ENCODE measurements at places on chromosomes 13 and 19. TPM values are rescaled to one million over a fixed set of nuclear protein-coding genes. Genes with fewer than 3 reads are reported as not detected.

DNA sequence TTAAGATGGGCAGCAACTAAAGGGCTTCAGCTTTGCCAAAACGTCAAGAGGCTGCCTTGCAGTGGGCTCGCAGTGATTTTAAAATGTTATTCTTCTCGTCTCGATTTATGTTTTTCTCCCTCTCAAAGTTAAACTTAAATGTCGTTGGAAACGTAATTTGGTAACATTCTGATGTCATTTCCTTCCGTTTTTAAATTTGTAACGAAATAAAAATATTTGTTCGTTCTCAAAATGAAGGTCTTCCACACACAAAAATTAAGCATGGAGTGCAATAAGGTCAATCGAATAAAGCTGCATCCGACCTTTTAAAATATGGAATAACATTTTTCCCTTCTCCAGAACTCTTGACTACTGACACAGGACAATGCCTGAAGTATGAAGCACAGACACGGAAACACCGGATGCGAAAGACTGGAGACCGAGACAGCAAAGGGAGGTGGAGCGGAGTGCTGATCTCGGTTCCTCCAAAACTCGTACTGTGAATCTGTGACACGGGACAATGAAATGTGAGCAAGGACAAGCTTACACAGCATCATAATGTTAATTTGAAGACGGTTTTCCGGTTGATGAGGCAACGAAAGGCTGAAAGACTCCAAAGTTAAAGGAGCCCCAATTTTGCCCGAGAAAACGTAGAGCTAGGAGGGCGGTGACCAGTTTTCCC, 850 bp downstream of the MTMR6 start:
- peak; percentile 56 for DNase-seq

GRCh38 chr19:49930483-49931011, 1.2 kb upstream of the NUP62 start:
- DNase-seq: peak; percentile 34

DNA sequence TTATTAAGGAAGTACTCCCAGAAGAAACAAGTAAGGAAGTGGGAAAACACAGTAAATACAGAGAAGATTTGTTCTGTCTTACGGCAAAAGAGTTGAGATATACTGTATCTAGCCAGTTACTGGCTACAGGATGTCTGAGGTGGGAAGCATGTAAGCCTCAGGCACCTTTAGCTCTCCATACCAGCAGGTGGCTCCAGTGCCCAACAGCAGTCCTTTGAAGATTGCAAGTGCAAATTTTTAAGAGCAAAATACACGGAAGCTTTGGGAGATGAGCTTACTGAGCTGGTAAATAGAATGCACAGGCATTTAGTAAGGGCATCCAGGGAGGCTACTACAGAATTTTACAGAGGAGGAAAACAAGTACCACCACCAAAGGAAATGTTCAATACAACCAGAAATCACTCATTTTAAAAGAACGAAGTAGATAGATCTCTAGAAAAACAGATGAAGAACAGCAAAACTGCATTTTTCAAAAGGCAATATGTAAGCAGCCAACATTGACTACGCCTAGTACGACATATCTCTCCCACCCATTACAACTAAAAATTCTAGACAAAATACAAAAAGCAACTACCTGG, 57.9 kb upstream of the VSTM2B start:
- DNase-seq: peak; percentile 54

DNA sequence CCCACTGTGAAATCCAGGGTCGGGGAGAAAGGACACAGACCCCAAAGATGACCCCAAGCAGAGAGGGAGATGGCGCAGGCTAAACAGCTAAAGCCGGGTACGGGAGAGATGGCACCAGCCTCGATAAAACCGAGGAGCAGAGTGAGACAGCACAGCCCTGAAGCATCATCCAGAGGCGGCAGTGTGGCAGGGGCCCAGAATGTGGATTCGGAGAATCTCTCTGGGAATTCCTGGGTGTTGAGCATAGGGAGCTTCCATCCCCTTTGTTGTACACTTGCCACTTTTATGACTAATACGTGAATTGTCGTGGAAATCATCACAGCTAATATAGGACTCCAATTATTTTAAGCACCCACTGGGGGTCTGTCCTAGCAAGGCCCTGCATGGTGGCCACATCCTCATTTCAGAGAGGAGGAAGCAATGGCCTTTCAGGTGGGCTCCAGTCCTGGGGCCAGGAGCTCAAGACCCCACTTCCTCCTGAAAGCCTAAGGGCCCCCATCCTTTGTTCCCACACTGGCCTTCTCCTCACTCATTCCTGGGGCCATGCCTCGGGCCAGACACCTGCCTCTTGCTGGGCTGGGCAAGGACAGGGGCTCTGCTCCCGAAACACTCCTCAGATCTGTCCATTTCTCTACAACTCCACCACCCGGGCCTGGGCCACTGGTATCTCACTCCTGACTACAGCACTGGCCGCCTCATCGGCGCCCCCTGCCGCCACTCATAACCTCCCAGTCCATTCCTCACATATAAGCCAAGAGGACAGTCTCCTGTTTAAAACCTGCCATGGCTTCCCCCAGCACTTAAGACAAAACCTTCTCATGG, 29.3 kb upstream of the ATP1A3 start:
- peak; percentile 23 for DNase-seq

- DNase-seq: no peak
Measured at GRCh38 chr19:48935864-48936263, 2.4 kb downstream of the DHDH start.

GRCh38 chr19:15378534-15379082, 979 bp downstream of the AKAP8 start:
- peak; percentile 43 for DNase-seq

DNA sequence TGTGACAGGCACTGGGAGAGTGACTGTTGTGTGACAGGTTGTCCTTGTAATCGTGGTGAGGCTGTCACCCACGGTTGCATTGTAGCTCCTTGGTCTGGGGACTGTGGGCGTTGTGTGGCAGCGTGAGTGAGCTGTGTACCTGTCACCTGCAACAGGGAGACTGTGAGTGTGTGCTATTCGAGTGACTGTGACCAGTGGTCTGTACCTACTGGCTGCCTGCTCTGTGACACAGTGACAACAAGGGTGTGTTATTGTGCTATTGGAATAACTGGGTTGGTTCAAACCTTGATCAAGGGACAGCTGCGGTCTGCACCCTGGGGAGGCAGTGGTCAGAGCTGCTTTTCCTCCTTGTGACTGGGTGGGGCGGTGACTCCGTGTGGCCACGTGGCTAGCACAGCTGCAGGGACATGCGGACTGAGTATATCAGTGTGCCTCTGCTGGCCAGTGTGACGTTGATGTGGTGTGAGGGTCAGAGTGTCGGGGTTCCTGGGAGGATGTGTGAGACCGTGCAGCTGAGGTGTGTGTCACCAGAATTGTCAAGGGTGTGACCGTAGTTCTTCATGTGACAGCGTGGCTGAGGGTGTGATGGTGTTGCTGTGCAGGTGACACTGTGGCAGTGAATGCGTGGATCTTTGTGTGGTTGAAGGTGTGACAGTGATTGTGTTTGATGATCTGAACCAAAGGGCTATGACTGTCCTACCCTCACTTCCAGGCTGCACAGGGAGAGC, 10.1 kb upstream of the NFIX start:
- DNase-seq: no peak

DNA sequence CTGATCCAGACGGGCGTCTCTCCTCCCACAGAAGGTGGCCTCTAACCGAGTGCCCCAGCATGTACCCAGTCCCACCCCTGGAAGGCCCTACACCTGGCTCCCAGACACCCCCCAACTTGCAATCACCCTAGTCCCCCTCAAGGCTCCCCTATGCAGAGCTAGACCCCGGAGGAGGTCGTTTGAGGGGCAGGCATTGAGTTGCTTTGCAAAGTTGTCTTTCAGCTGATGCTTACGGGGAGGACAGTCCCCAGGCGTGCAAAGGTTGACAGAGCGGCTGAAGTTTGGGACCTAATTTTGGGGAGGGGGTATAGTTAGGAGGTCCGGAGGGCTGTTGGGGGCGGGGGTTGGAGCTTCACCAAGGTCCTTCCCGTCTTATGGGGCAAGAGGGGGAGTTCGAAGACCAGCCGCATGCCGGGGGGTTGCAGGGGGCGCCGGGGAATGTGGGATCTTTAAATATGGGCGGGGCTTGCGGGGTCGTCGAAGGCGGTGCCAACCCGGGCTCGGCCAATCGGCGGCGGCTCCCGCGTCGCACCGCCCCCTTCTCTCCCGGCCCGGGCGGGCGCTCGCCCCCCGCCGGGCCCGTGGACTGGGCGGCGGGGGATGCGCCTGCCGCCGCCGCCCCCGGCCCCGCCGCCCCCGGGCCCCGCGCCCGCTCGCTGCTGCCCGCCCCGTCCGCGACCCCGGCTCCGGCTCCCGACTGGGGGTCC, at the start of gene KCNN1:
TSS of gene KCNN1 (plus strand) at position 558 of the 707 bp plus-strand sequence. CDS start 6,782 bp downstream, outside the sequence.
- no peak for DNase-seq

GRCh38 chr19:19602136-19602712, 16.3 kb downstream of the PBX4 start:
- no peak for DNase-seq

DNA sequence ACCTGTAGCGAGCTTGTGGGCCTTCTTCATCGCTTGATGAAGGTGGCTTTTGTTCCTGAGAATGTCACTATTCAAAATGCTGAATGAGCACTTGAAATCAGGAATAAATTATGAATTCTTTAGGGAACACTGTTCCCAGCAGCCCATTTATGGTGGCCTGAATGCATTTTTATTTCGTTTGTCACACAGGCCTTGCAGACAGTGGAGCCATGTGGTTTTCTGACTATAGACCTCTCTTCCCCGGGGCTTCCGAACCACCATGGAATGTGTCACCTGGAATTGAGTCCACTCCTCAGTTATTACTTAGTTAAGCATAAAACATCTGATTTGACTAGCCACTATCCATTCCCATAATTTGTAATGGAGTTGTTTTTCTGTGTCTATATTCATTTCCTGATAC, 396.9 kb downstream of the IRS2 start:
- DNase-seq: no peak

- no peak for DNase-seq
Measured at GRCh38 chr19:52275988-52276387, 6.6 kb downstream of the ZNF766 start.

DNA sequence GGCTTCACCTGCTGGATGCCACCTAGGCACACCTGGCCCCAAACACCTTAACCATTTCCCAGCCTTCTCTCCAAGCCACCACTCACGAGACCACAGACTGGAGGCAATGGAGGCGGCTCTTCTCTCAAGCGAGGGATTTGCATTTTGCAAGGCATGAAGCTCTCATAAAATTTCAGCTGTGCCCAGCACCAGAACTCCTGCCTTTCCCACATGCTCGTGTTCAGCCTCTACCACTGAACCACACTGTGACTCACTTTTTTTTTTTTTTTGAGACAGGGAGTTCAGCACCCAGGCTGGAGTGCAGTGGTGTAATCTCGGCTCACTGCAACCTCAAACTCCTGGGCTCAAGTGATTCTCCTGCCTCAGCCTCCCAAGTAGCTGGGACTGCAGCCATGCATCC, 10.6 kb downstream of the NANOS3 start:
- DNase-seq: no peak

GRCh38 chr13:69660155-69660554, 447.5 kb upstream of the ATXN8OS start:
- no peak for DNase-seq

DNA sequence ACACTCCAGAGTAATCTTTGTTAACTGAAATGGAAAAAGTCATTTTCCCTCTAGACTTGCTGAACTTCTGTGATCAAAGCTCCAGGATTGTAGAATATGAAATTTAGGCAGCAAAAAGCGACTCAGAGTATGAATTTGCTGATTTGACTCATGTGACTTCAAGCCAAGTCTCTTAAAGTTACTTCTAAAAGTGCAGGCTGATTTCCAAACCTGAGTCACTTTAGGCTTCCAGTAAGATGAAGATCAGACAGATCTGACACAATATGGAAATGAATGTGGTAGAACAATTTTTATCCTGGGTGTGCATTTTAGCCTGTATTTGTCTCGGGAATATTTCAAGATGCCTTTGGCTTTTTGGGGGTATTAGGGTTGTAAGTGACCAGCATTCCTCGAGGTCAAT, 151.0 kb upstream of the TMTC4 start:
- DNase-seq: peak; percentile 43

GRCh38 chr13:103431856-103432255, 365.6 kb upstream of the SLC10A2 start:
- DNase-seq: no peak

- no peak for DNase-seq
Measured at GRCh38 chr19:13997631-13997962, 8.5 kb downstream of the RFX1 start.

DNA sequence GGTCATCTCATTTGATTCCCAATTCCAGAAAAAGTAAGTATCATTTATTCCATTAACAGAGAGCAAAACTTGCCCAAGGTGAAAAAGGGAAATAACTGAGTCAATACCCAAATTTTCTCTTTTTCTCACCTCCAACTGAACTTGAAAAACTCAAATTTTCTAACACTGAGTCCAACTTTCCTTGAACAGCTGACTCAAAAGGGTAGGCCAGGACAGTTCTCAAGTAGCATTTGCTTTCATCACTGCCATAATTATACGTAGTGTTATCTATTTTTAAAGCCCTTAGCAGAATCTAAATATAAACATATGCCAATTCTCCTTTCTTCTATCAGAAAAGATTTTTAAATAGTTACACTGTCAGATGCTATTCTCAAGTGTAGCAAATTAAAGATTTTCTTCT, 3.5 kb downstream of the N4BP2L2 start:
- DNase-seq: no peak

- DNase-seq: no peak
Measured at GRCh38 chr19:10971107-10971726, 10.4 kb downstream of the SMARCA4 start.

GRCh38 chr13:53382008-53382407, 353.4 kb downstream of the OLFM4 start:
- no peak for DNase-seq

GRCh38 chr19:21197590-21198295, 55.9 kb downstream of the ZNF431 start:
- no peak for DNase-seq

DPRX gene
- total RNA-seq: not detected

GIPR gene
- total RNA-seq: 4.8 TPM

BORA gene
- total RNA-seq: 11.1 TPM

PSG3 gene
- not detected for total RNA-seq

ZNRF4 gene
- total RNA-seq: not detected

POSTN gene
- not detected for total RNA-seq

NKPD1 gene
- total RNA-seq: 1.1 TPM

PROZ gene
- total RNA-seq: not detected

LHFPL6 gene
- total RNA-seq: 7.8 TPM

TMEM190 gene
- not detected for total RNA-seq

NFKBIB gene
- total RNA-seq: 43.7 TPM

All from PC-3 (cell line).